Cerebellum (tissue), 4 donors: ENCODE measurements at places on chromosomes 3 and 15.

GRCh38 chr3:25500706-25501210, 72.7 kb downstream of the RARB start:
- DNase-seq: no peak

GRCh38 chr3:171328419-171329082, 131.7 kb downstream of the TNIK start:
- no peak for DNase-seq

GRCh38 chr15:63948971-63949370, 97.3 kb downstream of the DAPK2 start:
- DNase-seq: no peak

GRCh38 chr3:25355998-25356397, 72.1 kb upstream of the RARB start:
- no peak for DNase-seq

DNA sequence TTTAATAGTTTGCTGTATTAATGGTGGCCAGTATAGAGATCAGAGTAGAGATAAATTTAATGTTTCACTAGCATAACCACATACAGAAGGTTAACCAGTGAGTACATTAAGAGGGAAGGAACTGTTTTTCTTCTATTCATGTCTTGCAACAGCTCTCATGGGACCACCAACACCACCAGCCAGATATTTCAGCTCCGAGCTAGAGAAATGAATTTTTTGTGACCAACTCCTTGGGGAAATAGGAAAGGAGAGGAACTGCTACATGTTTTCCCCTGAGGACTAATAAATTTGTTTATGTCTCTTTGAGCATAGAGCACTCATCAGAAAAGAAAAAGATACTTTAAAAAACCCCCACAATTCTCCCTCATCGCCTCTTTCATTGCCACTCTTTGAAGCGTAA, 247.5 kb downstream of the MBNL1 start:
- no peak for DNase-seq

DNA sequence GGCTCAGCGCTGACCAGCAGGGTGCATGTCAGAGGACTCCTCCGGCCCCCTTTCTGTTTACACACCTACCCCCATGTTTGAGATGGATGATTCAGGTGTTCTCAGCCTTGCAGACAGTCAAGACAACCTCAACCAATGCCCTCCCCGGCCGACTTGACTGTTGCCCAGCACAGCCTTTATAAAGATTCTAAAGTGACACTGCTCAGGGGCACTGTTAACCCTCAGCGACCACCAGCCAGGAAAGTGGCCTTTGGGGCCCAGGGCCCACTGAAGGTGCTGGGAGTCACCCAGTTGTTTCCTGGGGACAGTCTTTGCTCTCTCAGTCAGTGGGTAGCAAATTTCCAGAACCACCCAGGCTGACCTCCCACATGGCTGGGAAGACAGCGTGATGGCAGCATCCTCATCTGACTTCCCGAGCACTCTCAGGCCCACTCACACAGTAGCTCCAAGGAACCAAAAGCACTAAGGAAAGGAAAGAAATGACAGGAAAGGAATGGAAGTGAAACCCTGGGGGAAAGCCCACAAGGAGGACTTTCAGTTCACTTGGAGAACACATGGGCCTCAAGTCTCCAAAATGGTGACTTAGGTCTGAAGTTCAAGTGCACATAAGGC, 128.4 kb downstream of the ASB7 start:
- DNase-seq: no peak

- no peak for DNase-seq
Observed at GRCh38 chr3:42717306-42717705, 14.7 kb upstream of the HHATL start.

GRCh38 chr3:122893754-122894668, 99.1 kb downstream of the SLC49A4 start:
- no peak for DNase-seq

DNA sequence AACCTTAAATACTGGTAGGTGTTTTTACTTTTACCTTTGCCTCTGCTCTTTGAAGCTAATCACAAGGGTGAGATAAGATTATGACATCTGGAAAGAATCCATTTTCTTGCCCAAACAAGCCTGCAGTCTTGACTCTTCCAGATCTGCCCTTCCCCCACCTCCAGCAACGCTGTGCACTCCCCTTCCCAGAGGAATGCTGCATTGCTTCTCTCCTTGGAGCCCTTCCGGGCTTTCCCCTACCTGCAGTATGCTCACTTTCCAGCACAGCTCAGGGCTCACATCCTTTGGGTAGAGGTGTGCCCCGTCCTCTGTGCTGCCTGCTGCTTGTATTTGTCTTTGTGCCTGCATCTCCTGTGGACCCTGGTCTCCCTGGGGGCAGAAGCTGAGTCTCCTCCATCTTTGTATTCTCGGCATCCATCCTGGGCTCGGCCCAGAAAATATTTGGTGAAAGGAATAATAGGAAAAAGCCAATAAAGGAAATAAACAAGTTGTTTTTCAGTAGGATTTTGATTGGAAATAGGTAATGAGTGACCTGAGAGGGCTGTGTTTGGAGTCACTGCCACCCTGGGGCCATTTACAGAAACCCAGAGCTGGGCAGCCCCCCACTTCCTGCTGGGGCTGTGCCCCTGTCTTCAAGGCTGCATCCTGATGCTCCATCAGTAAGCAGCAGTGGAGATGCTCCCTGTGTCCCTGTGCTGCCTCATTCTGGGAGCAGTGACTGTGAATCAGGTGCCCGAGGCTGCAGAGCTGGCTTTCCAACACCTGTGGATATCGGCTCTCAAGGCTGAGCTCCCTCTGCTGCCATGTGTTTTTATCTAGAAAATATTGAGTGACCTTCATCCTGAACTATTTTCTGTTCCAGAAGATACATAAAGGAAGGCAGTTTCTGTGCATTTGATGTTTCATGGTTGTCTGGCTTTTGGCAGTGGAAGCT, 117.5 kb downstream of the EEFSEC start:
- no peak for DNase-seq

DNA sequence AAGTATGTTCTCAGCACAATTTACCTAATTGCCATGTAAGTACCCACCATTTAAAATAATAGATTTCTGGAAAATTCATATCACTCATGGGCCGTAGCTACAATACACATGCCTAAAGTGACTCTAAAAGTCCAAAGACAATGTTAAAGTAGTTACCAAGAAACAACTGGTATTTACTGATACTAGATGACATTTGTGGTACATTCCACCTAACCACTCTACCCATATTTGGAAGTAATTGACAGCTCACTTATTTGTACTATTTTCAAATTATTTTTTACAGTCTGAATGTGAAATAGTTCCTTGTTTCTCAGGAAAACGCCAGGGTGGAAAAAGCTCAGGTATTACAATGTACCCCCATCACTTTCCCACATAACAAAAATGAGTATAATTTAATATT, 573.0 kb downstream of the MECOM start:
- no peak for DNase-seq

GRCh38 chr15:74129586-74130154, 716 bp upstream of the ISLR2 start:
- no peak for DNase-seq

DNA sequence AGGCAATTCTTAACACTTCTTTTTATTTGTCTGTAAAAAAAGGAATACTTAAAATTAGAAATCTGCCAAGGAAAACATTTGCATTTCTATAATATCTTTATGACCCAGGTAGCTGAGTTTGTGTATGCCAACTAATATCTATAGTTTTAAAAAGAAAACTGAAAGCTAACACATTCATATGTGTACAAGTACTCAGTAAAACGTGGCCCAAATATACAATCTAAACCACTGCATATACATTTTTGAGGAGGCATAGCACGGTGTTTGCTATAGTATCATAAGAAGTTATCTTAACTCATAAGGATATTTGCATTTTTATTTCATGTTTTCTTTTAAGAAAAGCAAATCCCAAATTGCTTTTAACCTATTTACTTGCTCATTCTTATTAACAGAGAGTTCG, 172.7 kb downstream of the ZBTB20 start:
- DNase-seq: no peak

GRCh38 chr15:23850666-23851065, 163.6 kb upstream of the NDN start:
- DNase-seq: no peak

GRCh38 chr3:182486463-182486862, 306.8 kb upstream of the ATP11B start:
- DNase-seq: no peak

- no peak for DNase-seq
Observed at GRCh38 chr3:108293858-108294257, 2.5 kb upstream of the HHLA2 start.
